ENCODE measurements at places on chromosomes 3 and 15.

DNA sequence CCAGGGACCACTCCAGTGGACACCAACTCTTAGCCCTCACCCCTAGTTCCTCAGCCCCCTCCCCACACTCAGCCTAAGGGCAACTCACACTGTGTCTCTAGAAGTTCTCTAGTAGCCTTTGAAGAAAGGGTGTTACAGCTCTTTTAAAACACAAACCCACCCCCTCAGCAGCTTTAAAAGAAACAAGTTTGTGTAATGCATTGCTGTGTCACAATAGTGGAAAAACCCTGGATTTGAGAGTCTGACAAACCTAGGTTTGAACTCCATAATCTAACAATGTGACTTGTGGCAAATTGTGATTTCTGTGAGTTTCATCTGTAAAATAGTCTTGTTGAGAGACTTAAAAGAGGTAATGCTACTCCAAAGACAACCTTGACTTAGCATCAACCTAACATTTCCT lies 54.0 kb downstream of the PLCH1 start:
- no peak for DNase-seq

DNA sequence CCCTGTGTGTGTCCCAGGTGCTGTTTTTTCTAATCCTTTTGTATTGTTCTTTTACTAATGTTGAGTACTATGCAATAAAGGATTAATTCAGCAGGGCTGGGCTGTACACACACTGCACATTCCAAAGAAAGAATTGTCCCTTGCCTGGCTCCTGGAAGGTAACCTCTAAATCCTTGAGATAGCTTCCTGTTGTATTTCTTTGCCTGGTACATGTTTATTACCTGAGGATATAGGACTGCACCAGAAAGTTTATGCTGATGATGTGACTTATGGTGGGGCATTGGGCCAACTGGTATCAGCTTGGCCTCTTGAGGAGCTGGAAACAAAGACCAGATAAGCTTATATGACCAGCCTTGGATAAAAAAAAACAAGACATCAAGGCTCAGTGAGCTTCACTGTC lies 26.6 kb upstream of the FAN1 start:
- no peak for DNase-seq

- DNase-seq: no peak
Observed at GRCh38 chr3:48492461-48493202, 11.3 kb downstream of the SHISA5 start.

- no peak for DNase-seq
Observed at GRCh38 chr3:50351323-50351697, 648 bp downstream of the CYB561D2 start.

DNA sequence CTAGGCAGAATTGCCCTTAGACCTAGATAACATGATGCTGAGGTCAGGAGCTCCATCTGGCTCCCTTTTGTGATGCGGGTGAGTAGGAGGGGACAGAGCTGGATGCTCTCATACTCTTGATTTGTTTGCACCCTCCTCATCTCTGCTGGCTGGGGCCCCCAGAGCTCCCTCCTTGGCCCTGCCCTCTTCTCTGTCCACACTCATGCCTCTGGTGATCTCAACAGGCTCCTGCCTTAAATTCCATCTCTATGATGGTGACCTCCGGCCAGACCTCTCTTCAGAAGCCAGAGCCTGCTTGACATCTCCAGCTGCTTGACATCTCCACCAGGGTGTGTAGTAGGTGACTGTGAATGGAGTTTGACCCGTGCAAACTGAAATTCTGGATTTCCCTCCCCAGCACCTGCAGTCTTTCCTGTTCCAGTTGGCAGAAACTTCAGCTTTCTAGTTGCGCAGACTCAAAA lies 4.3 kb upstream of the FGD5 start:
- DNase-seq: no peak

- DNase-seq: peak; percentile 46
Observed at GRCh38 chr3:56758539-56758981, 43.2 kb downstream of the ARHGEF3 start.

DNA sequence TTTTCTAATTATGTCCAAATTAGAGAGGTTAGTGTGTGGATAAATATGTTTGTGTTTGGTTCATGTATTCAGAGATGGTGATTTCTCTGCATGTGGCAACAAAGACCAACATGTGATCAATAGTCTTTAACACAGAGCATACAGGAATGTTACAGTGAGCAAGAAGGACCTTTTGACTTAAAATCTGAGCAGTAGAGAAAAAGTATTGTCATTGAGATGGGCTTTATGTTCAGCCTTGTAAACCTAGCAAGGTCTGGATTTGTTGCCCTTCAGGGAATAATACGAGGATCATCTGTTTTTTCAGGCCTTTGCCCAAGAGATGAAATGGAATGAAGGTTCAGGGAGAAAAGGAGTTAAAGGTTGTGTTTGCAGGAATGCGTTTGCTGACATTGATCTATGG lies 161.8 kb upstream of the NECTIN3 start:
- no peak for DNase-seq

GRCh38 chr3:47054412-47054811 lies 74.9 kb downstream of the NBEAL2 start:
- no peak for DNase-seq

- DNase-seq: peak; percentile 58
Observed at GRCh38 chr15:57451555-57451954, 75.2 kb downstream of the CGNL1 start.

GRCh38 chr3:188267790-188268335 lies 113.9 kb downstream of the LPP start:
- no peak for DNase-seq

GRCh38 chr3:62143843-62144450 lies 229.4 kb downstream of the FEZF2 start:
- no peak for DNase-seq

DNA sequence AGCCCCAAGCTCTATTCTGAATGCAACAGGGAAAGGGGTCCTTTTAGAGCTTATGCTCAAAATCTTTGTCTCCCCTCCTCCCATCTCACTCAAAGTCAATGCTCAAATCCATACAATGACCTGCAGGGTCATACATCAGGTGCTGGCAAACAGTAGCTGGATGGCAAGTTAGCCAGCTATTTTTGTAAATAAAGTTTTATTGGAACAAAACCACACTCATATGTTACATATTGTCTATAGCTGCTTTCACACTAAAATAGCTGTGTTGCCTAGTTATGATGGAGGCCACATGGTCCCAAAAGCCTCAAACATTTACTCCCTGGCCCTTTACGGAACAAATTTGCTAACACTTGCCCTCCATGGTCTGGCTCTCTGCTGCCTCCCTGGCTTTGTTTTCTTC lies 1.8 kb upstream of the FAN1 start:
- DNase-seq: no peak

- no peak for DNase-seq
Observed at GRCh38 chr3:30656624-30657141, 50.3 kb downstream of the TGFBR2 start.

- no peak for DNase-seq
Observed at GRCh38 chr3:190333961-190334360, 11.7 kb upstream of the CLDN1 start.

DNA sequence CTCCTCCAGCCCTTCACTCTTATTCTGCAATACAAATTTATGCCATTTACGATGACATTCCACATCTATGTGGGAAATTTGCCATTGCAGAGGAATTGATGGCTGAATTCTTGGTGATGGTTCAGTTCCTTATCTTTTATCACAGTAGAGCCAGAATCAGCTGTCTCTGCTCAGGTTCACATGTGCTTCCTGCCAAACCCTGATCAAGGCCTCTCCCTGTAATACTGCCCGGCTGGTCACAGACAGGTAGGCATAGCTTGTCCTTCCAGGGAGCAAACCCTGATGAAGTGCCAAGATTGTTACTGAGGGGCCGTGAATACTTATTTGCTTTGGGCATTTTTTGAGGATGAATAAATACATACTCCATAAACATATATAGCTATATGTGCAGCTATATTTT lies 450.0 kb downstream of the NSUN3 start:
- no peak for DNase-seq

DNA sequence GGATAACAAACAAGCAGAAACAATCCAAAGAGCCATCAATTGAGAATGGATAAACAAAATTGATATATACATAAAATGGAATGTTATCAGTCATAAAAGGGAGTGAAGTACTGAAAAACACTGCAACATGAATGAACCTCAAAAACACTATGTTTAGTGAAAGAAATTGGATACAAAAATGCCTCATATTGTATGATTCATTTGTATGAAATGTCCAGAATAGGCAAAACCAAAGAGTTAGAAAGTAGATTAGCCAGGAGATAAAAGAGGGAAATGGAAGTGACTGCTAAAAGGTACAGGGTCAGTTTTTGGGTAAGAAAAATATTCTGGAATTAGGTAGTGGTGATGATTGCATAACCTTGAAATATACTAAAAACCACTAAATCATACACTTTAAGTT lies 9.8 kb upstream of the SLC25A36 start:
- DNase-seq: no peak

- DNase-seq: no peak
Observed at GRCh38 chr3:168570404-168571155, 474.9 kb upstream of the GOLIM4 start.

GRCh38 chr3:5055357-5056110 lies 66.6 kb upstream of the ARL8B start:
- no peak for DNase-seq

- DNase-seq: no peak
Observed at GRCh38 chr3:196220991-196221390, 4.7 kb downstream of the SLC51A start.

- no peak for DNase-seq
Observed at GRCh38 chr15:101349047-101349951, 54.3 kb upstream of the SNRPA1 start.

DNA sequence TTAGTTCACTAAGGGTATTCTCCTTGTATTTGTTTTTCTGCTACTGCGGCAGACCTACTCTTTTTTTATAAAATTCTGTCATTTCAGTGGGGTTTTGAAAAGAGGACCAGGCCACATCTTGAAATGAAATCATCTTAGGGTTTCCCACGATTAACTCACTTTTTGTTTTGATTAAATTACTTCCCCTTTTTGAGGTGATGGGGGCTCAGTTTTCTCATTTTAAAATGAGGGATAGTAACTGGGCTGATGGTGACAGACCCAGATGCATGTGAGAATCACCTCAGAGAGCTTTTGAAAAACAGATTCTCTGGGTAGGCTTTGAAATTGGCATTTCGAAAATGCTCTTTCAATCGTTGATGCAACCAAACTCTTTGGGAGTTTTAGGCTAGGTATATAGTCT lies 24.2 kb downstream of the UBE2Q2 start:
- DNase-seq: no peak

GRCh38 chr3:197511853-197512635 lies 43.7 kb downstream of the BDH1 start:
- DNase-seq: no peak

DNA sequence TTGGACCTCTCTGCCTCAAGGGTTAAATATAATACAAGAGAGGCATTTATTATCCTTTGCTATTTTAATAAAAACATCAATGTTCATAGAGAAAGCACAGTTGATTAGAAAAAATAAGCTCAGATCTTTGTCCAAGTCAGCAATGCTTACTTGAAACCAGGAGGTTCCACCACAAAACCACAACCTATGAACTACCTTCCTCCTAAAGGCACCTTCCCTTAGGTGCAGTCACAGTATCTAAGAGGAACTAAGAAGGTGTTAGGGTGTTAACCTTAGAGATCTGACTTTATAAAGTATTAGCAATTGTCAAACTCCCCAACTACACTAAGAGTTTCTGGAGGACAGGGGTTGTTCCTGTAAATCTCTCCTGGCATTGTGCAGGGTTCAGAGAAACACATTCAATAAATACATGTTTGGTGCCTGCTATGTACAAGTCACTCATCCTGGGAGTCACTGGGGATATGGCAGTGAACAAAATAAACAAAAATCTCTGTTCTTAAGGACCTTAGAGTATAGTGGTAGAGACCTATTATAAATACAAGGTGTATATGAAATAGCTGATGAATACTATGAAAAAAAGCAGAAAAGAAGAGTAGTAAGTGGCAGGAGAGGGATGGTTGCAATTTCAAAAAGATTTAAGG lies 208.6 kb downstream of the NFKBIZ start:
- no peak for DNase-seq

GRCh38 chr3:112002096-112002971 lies 3.6 kb downstream of the TAGLN3 start:
- DNase-seq: no peak

DNA sequence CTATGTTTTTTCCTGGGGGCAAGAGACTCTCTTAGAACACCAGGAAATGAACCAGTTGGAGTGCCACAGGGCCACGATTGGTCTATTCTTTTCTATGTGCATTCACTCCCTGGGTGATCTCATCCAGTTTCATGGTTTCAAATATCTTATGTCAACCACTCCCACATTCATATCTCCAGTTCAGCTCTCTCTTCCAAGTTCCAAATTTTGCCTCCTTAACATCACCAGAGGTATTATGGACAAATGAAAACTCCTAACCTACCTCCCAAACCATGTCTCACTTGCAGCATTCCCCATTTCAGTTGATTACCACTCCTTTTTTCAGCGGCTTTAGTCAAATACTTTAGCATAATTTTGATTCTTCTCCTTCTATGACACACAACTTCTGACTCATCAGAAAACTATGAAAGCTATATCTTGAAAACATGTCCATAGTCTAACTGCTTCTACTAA lies 203.1 kb upstream of the SEMA6D start:
- DNase-seq: peak; percentile 90

DNA sequence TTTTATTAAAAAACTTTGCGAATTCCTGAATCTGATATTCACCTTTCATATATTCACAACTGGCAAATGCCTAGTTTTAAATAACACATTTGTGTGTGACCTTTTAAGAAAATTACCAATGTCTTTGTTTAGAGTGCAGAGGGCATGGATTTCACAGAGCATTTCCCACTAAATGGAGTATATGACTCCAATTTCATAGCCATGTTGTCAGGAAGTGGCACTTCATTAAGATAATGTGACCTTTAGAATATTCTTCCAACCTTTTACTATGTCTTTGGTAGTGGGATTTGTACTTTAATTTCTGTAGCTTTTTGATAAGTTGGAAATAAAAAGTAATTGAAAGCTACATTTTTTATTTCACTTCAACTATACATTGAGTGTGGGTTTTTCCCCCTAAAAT lies 188.7 kb downstream of the NAALADL2 start:
- DNase-seq: no peak

DNA sequence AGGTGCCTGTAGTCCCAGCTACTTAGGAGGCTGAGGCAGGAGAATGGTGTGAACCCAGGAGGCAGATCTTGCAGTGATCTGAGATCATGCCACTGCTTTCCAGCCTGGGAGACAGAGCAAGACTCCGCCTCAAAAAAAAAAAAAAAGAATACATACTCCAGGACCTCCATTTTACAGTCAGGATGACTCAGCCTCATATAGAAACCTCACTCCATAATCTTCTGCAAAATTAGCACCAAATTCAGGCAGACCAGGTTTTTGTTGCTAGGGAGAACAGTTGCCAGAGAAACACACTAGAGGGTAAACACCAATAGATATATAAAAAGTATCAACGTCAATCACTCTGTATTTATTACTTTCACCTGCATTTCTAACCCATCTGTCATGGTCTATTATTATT lies 28.3 kb upstream of the AP3B2 start:
- peak; percentile 4 for DNase-seq

DNA sequence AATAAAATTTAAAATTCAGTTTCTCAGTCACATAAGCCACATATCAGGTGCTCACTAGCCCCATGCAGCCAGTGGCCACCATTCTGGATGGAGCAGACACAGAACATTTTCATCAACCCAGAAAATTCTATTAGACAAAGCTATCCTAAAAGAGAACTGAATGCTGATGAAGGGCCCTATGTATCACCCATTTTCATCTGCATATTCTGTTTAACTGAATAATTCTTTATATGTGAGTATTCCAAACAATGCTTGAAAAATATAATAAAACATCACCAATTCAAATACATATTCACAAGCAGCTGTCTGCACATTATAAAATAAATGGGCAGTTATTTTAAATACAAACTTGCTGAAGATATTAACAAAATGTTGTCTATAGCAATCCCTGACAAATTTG lies 14.2 kb upstream of the CFAP44 start:
- no peak for DNase-seq
